Activated CD4-positive, alpha-beta T cell treated with anti-CD3 and anti-CD28 coated beads for 4 hours (primary cell): ENCODE measurements at places on chromosomes 13 and 19.

- peak; percentile 62 for DNase-seq
Measured at GRCh38 chr19:1102407-1103131, 1.2 kb upstream of the GPX4 start.

DNA sequence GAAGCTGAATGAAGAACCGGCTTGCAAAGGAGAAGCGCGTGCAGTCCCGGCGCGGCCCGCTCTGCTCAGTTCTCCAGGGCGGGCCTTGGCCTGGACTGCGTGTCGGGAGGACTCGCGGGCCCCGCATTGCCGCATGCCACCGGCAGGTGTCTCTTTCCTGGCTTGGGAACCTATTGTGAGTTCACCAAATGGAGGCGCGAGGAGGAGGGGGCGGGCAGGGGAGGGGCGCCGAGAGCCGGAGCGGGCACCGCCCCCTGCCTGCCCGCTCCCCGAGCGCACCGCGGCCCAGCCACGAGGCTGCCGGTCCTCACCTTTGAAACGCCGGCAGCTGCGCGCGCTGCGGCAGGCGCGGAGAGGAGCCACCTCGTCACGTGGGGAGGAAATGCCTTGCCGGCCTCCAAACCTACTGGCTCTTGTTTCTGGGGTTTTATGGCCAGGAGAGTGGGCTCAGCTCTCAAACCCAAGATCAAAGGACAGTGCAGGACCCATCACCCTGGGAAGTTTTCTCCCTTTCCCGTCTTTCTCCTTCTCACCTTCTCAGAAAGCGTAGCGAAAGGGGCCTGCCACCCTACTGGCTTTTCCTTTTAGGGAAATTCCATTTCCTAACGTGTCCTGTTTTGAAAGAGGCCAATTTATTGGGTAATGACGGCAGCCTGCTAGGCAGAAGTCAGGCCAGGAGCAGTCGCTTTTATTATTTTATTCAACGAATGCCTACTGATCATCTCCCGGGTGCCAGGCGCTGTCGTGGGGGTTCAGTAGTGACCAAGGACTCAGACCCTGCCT lies 13.8 kb upstream of the UBE2L5 start:
- DNase-seq = peak; percentile 94

DNA sequence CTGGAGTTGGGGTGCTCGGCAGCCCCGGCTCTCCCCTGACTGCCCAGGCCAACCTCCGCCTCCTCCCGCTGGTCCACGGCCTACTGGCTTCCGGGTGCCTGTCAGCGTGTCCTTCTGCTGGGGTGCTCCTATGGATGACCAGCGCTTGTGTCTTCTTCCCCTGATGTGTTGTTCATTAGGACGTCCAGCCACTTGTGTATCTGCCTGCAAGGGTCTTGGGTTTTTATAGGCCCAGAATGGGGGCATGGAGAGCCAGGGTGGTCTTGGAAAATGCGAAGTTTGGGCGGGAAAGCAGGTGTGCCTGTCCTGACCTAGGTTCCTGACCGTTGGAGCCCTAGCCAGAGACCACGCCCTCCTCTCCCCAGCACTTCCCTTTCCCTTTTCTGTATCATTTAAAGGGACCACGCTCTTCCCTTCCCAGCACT lies 139.8 kb downstream of the SLITRK5 start:
- no peak for DNase-seq

- no peak for DNase-seq
Measured at GRCh38 chr19:31125071-31125470, 224.2 kb downstream of the TSHZ3 start.

GRCh38 chr19:38639679-38640078 lies 7.8 kb upstream of the ACTN4 start:
- no peak for DNase-seq

- DNase-seq = no peak
Measured at GRCh38 chr19:38389101-38389925, 816 bp downstream of the SPRED3 start.

GRCh38 chr13:77139306-77139705 lies 112.3 kb upstream of the FBXL3 start:
- no peak for DNase-seq

DNA sequence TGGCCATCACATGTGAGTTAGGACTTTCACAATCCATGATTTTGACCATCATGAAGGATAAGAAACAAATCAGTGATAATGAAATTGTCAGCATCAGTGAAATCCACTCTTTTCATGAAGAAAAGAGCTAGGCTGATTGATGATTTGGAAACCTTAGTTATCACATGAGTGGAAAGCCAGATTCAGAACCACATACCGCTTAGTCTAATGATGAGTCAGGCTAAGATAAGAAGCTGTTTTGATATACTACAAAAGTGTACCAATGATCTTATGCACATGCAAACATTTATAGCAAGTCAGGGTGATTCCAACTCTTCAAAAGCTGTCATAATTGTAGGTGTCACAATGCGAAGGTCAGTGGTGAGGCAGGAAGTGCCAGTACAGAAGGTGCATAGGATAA lies 519.3 kb downstream of the GPC6 start:
- DNase-seq = no peak

DNA sequence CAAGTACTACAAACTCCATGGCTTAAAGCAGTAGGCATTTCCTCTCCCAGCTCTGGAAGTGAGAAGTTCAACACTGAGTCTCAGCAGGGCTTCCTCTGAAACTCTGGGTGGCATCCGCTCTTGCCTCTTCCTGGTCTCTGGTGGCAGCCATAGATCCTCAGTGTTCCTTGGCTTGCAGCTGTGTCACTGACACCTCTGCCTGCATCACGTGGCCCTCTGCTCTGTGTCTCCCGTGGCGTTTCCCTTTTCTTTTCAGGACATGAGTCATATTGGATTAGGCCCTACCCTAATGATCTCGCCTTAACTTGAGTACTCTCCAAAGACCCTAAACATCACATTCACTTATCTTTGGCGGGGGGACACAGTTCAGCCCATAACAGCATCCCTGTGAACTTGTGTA lies 466.7 kb downstream of the MYO16 start:
- no peak for DNase-seq

- DNase-seq = no peak
Measured at GRCh38 chr13:51714663-51715168, 89.2 kb downstream of the DHRS12 start.

DNA sequence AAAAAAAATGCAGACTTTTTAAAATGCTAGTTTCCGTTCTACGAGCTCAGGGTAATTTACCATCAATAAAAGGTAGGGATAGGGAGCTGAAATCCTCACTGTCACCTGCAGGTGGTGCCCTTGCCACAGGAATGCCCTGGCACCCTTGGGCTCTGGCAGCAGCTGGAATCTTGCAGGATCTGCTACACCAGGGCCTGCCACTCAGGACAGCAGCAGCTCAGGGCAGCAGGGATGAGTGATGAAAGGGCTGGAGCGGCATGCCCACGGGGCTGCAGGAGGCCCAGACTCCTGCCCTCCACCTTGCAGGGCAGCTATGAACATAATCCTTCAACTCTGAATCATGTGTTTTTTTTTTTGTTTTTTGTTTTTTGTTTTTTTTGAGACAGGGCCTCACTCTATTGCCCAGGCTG lies 54.0 kb downstream of the GNG7 start:
- peak; percentile 59 for DNase-seq

DNA sequence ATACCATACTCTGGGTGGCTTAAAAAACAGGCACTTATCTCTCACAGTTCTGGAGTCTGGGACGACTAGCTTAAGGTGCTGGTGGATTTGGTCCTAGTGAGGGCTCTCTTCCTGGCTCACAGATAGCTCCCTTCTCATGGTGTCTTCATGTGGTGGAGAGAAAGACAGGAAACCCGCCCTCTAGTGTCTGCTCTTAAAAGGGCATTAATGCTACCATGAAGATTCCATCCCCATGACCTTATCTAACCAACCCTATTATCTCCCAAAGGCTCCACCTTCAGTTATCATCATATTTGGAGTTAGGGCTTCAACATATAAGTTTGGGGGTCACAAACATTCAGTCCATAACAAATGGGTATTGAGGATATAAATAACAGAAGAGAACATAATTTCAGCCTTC lies 139.4 kb downstream of the HS6ST3 start:
- DNase-seq = no peak

DNA sequence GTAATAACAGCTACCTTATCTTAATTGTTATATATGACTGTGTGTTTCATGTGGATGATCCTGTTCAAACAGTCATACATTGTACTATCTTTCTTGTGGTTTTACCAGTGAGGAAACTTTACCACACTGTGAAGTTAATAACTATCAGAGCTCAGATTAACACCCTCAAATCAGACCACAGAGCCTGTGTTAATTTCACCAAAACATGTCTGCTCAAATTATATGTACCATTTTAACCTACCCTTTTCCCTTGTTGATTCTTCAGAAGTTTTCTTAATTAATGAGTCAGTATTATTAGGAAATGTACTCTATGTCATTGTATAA lies 1.8 kb upstream of the ZNF331 start:
- no peak for DNase-seq

GRCh38 chr13:66462187-66462586 lies 767.9 kb downstream of the PCDH9 start:
- DNase-seq = no peak

DNA sequence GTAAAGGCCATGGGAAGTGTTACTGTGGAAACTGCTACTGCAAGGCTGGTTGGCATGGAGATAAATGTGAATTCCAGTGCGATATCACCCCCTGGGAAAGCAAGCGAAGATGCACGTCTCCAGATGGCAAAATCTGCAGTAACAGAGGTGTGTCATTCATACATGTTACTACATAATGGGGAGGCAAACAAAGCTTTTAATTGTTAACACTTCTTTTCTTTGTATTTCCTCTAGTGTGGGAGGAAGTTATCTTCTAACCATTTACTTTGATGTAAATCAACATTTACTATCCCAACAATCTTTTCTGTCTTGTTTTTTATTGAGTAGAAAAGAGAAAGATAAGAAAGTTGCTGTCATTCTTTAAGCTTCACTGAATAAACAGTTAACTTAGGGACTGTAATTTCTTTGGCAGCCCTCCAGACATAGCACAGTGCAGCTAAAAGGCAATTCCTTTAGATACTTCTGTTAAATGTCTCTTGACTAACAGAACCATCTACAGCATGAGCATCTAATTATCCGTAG lies 126.9 kb downstream of the ITGBL1 start:
- no peak for DNase-seq

GRCh38 chr19:49595819-49596404 lies 4.9 kb downstream of the PRR12 start:
- DNase-seq = no peak

- DNase-seq = peak; percentile 23
Measured at GRCh38 chr19:10379880-10380312, 476 bp downstream of the TYK2 start.

GRCh38 chr13:102203718-102204117 lies 198.1 kb downstream of the FGF14 start:
- DNase-seq = no peak

- peak; percentile 46 for DNase-seq
Measured at GRCh38 chr19:35000647-35001501, 751 bp downstream of the GRAMD1A start.

DNA sequence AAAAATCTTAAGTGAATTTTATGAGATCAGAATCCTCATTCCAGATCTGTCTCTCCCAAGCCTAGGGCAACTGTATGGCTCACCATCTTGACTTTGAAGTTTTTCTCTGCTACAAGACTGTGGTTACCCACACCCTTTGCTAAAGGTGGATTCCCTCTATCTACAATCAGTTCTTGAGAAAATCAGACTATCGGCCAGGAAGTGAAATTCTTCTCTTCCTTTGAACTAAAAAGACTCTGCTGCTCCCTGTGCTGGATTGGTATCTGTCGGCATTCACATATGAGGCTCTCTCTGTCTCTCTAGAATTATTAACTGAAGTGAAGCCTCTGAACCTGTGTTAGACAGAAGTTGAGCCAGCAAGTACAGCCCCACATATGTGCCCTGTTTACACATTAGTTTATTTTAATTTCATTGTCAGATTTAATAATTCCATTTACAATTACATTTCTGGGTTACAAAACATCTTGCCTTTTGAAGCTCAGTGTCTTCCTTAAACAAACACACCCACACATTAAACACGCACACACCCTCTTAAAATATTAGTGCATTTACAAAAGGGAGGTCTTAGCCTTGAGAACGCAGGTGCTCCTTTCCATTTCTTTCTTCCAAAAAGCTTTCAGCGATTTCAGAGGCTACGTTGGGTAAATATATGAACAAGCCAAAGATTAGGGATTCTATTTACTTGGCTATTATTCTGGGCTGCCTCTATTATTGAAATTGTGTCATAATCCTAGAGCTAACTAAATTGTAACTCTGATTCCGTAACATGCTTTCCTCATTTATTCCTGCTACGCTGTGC lies 145.7 kb downstream of the MIPEP start:
- peak; percentile 2 for DNase-seq

- peak; percentile 40 for DNase-seq
Measured at GRCh38 chr13:49444524-49445395, 686 bp downstream of the SETDB2 start.

- DNase-seq = peak; percentile 8
Measured at GRCh38 chr13:20901668-20902437, 693 bp downstream of the XPO4 start.

- DNase-seq = no peak
Measured at GRCh38 chr19:39936020-39936419, 1.6 kb upstream of the FCGBP start.

- no peak for DNase-seq
Measured at GRCh38 chr19:47302249-47302648, 7.4 kb upstream of the C5AR1 start.

DNA sequence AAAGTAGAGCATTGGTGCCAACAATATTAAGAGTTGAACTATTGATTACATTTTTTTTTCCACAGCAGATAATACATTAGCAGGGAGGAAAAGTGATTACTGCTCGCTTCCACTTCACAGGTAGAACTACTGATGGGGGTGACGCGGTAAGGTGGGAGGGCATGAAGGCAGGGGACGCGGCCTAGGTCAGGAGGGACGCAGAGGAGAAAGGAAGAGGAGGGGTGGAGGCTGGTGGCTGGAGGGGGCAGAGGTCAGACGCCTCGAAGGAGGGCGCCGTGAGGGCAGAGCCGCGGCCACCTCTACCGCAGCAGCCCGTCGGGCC lies 287 bp upstream of the B3GLCT start:
- no peak for DNase-seq

DNA sequence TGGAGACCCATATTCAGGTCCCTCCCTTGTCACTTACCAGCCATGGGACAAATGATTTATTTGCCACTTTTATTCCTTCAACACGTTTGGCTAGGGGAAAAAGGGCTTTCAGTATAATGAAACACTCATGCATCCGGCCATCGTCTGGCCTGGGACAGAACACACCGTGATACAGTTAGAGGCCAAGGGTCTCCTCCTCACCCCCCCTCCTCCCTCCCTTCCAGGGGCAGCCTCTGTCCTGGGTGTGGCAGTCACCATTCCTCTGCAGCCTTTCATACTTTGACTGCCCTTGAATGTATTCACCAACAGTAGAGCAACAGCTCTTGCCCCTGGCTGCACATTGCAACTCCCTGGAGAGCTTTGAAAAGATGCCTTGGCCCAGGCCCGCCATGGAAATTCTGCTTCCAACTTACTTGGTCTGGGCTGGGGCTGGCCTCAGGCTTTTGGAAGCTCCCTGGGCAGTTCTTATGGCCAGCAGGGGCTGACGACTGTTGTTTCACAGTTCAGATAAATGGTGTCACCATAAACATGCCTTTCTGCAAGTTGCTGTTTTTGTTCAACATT lies 3.0 kb downstream of the PAK4 start:
- DNase-seq = no peak
